ENCODE measurements at places on chromosomes 7 and 10. TPM values are rescaled to one million over a fixed set of nuclear protein-coding genes. Genes with fewer than 3 reads are reported as not detected.

Gene FXYD4
- not detected for total RNA-seq

Gene VIM
- total RNA-seq = 1,704 TPM

Gene NUDT13
- 0.59 TPM for total RNA-seq

Gene PPP1R9A
- total RNA-seq = 15.0 TPM

Gene OGDHL
- 0.89 TPM for total RNA-seq

Gene TEX47
- not detected for total RNA-seq
